CD4-positive, alpha-beta T cell treated with Interleukin-15 for 4 hours (primary cell): ENCODE measurements at places on chromosomes 12 and 14.

- no peak for DNase-seq
These were observed 101.7 kb upstream of the C14orf180 start for GRCh38 chr14:104477666-104478380.

DNA sequence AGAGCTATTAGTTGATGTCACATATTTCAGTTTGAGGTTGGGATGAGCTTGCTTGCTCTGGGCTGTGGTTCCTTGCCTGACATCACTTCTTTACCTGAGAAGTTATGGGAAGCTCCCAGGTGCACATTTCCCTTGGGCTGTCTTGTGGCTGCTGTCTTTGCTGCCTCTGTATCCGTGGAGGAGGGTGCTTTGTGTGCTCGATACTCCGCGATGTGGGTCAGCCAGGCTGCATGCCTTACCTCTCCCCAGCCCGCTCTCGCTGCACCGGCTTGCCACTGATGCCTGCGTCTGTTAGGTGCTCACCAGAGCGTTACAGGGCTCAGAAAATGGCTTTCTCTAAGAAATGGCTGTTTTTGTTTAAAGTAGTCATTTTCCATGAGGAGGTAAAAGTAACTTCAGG lies 19.6 kb downstream of the PELI2 start:
- DNase-seq: no peak

DNA sequence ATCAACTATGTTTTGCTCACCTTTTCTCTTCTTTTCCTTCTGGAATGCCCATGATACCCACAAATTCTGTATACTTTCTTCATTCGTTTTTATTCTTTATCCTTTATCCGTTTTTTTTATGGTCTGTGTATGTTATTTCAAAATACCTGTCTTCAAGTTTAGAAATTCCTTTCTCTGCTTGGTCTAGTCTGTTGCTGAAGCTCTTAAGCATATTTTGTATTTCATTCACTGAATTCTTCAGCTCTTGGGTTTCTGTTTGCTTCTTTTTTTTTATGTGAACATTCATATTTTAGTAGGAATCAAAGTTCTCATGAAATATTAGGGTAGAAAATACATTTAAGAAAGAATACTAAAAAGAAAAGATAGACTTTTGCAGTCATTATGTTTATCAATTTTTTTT lies 22.7 kb upstream of the GTF2A1 start:
- no peak for DNase-seq

GRCh38 chr12:105417732-105418131 lies 87.2 kb downstream of the C12orf75 start:
- no peak for DNase-seq

DNA sequence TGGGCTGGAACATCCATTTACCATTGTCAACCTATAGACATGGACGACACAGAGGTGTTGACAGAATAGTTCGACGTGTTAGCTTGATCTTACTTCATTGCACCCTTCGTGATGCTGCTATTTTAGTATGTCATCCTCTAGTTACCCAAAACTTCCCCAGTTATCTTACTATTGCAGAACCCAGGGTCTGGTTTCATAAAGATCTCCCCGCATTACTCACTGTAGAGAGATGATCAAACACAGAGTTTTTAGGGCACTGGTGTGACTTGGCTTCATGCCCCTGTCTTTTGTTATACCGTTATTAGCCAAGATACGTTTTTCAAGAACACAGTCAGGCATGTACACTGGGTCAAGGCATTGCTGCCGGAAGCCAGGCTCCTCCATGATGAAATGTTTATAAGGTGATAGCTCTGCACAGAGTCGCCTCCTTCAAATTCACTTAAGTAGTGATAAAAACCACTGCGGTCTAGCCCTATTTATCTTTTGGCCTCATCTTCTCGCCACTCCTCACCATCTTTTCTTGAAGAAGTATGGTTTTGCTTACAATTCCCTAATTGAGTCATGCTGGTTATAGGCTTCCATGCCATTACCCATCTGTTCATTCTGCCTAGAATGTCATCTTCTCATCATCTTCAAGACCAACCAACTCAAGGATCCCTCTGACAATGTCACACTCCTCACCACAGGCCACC lies 1127.9 kb downstream of the VRK1 start:
- peak; percentile 3 for DNase-seq

DNA sequence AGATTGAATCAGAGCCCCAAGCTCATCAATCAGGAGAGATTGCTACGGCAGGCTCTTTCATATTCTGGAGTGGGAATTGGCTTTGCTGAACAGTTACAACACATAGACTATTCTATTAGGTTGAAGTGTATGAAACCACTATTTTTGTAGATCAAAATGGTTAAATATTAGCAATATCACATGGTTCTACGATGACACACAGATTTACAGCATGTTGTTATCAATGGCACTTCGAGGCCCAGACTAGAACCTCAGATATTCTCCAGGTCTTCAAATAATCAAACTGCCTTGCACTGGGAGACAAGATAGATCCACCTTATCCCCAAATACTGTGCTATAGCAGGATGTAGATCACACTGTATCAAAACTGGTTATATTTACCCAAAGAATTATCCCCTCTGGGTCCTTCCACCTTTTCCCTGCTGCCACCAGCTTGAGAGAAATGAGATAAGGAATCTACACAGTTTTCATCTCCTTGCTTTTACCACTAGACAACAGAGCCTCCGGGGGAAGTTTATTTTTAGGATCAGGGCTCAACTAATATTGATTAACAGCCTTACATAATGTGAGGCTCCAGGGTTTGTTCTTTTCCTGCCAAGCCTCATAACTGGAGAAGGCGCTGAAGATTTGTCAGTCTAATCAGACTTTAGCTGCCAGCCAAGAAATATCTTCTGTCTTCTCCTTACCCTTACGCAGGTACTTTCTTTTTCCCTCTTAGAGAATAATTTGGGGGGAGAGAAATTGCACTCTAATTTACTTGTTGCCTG lies 507.1 kb downstream of the DIO2 start:
- no peak for DNase-seq

- no peak for DNase-seq
These were observed 644 bp downstream of the NAB2 start for GRCh38 chr12:57089271-57090245.
